ENCODE measurements at places on chromosomes 6 and 20.

DNA sequence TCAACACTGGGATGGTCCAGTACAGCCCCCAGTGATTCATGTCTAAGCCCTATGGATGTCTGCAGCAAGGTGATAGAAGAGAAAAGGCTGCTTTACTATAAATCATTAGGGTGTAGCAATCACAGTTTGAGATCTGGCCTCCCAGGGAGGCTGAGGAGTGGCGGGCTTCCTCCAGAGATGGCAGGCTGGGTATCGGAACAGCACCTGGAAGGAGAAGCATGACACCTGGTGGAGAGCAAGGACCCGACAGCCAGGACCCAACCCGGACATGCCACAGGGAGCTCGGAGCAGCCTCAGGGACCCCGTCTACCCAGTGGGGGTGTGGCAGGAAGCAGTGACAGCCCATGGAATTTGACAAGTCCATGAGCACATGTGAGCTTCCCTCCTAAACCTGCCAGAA, 114.8 kb upstream of the CD93 start:
- peaks cover 63% of the 10 kb centered on the region for H3K27me3 ChIP-seq
- H3K4me3 ChIP-seq = no peak overlapping the region
- H3K36me3 ChIP-seq = no peaks in the 10 kb centered on the region
- H3K27ac ChIP-seq = no peak overlapping the region
- peak; percentile 51 for DNase-seq

- no peak for DNase-seq
- H3K27ac ChIP-seq = no peak overlapping the region
- H3K36me3 ChIP-seq = no peaks in the 10 kb centered on the region
Measured at GRCh38 chr6:51049983-51050877, 231.6 kb downstream of the TFAP2B start.

- H3K4me3 ChIP-seq = no peak overlapping the region
- no peaks in the 10 kb centered on the region for H3K27me3 ChIP-seq
- no peak overlapping the region for H3K27ac ChIP-seq
- no peaks in the 10 kb centered on the region for H3K36me3 ChIP-seq
- peaks cover 14% of the 10 kb centered on the region for H3K4me1 ChIP-seq
Measured at GRCh38 chr6:108798670-108799353, 49.4 kb upstream of the ARMC2 start.

DNA sequence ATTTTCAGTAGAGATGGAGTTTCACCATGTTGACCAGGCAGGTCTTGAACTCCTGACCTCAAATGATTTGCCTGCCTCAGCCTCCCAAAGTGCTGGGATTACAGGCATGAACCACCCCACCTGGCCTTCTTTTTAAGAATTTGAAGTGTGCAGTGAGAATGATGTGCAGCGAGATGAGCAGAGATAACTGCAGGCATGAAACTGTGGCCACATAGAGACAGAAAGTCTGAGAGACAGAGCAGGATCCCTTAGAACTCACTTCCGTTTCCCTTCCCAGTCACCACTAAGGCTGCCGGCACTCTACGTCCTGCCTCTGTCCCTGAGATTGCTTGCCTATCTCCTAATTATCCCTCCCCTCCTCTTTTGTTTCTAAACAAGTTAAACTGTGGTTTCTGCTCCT, 27.2 kb downstream of the IL22RA2 start:
- no peaks in the 10 kb centered on the region for H3K4me1 ChIP-seq
- no peaks in the 10 kb centered on the region for H3K27me3 ChIP-seq
- H3K4me3 ChIP-seq = no peak overlapping the region
- no peak for DNase-seq

DNA sequence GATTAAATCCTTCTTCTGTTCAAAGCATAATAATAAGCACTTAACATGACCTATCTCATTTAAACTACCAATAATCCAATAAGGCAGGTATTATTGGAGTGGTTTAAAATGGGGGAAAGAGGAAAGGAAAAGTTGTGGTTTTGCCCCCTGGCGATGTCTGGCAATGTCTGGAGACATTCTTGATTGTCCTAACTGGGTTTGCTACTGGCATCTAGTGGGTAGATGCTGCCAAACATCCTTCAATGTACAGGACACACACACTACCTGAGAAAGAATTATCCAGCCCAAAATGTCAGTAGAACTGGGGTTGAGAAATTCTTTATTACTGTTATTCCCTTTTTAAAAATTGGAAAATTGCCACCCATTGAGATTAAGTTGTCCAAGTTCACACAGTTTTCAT, 25.2 kb upstream of the SRSF6 start:
- H3K4me1 ChIP-seq = no peaks in the 10 kb centered on the region
- DNase-seq = no peak
- no peaks in the 10 kb centered on the region for H3K36me3 ChIP-seq
- H3K27me3 ChIP-seq = no peaks in the 10 kb centered on the region
- H3K27ac ChIP-seq = no peak overlapping the region
- H3K4me3 ChIP-seq = no peak overlapping the region

GRCh38 chr20:35009665-35010328, 54.1 kb downstream of the MYH7B start:
- no peak overlapping the region for H3K27ac ChIP-seq
- H3K27me3 ChIP-seq = no peaks in the 10 kb centered on the region
- no peak overlapping the region for H3K4me3 ChIP-seq

DNA sequence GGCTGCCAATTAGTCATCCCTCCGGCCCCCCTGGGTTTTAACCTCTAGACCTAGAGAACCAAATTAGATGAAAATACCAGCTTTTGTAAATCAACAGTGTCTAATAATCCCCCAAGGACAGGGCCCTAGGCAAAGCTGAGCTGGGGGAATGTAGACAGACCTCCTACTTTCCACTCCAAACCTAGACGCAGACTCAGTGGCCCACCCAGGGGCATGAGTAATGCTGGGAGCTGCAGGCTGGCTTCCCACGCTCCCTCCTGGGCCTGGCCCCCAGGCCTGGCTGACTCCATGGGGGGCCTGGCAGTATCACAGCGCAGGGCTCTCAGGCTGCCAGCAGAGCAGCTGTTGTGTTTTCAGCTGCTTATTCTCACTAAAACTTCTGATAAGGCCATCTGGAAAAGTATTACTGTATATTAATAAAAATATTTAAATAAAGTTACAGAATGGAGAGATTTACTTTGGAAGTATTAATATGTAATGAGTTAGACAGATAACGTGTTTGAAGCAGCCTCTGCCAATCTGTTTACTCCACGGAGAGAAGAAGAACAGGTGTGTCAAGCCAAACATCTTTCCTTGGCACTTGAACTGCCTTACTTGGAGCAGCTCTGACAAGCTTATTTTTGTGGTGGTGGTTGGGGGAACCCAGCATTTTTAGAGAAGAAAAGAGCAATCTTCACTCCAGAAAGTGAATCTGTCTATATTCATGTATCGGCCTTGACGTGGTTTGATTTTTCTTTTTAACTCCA, 144.0 kb upstream of the AGPAT4 start:
- H3K36me3 ChIP-seq = no peaks in the 10 kb centered on the region
- H3K27me3 ChIP-seq = no peaks in the 10 kb centered on the region
- peaks cover 14% of the 10 kb centered on the region for H3K4me1 ChIP-seq
- DNase-seq = peak; percentile 50

DNA sequence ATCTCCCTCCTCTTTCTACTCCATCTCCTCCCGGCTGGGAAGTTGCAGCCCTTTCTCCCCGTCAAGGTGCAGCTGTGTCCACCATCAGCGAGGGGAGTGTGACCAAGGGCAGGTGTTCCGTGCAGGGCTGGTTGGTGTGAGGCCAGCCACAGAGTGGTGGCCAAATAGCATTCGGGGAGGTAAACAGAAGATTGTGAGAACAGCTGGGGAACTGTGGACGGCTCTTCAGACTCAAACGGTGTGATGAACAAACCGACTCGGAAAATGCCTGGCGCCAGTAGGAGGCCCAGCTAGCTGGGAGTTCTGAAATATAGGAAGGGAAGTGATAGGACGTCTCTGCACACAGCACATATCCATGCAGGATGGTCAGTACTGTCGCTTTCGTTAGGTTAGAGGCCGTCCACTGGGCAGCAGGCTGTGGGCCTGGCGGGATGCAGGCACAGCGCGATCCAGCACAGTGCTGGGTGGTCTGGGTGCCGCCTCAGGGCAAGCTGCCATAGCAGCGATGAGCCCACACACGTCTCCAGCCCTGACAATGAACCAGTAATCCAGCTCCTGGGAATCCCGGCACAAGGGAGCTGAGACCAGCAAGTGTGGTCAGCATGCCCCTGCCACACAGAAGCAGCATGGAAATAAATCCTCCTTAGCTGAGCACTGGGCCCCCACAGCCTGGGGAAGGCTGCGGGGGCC, 258.1 kb downstream of the TAF4 start:
- H3K27ac ChIP-seq = no peak overlapping the region
- no peak overlapping the region for H3K4me3 ChIP-seq
- DNase-seq = no peak
- H3K27me3 ChIP-seq = peaks cover 6% of the 10 kb centered on the region

- peak; percentile 23 for DNase-seq
- H3K36me3 ChIP-seq = no peaks in the 10 kb centered on the region
- no peaks in the 10 kb centered on the region for H3K27me3 ChIP-seq
- H3K4me3 ChIP-seq = no peak overlapping the region
Measured at GRCh38 chr6:106799031-106799894, 169.9 kb downstream of the QRSL1 start.

DNA sequence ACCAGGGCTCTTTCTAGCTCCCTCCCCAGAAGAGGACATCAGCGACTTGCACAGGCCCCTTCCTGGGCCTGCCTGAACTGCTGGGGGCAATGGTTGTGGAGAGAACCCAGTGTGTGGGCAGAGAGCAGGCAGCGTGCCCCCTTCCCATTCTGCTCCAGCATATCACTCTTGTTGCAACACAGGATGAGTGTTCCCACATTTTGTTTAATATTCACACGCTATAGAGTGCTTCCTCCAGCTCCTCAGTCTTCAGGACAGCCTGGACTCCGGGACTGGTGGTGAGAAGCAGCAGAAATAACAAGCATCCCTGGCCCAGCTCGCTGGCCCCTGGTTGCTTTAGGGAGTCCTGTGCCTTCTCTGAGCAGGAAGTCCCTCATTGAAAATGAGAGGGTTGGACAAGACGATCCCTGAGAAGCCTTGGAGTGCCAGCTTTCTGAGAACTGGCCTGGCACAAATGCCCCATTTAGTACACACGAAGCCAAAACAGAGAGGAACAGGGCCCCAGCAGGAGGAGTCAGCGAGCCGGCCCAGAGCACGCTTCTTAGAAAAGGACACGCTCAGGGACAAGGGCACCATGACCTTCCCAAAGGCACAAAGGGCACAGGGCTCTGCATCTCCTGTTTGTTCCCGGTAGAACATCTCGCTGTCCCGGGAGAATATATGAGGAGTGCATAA, 84.2 kb upstream of the FOXC1 start:
- peaks cover 56% of the 10 kb centered on the region for H3K27me3 ChIP-seq
- peaks cover 12% of the 10 kb centered on the region for H3K4me1 ChIP-seq
- no peak overlapping the region for H3K4me3 ChIP-seq
- no peak overlapping the region for H3K27ac ChIP-seq

DNA sequence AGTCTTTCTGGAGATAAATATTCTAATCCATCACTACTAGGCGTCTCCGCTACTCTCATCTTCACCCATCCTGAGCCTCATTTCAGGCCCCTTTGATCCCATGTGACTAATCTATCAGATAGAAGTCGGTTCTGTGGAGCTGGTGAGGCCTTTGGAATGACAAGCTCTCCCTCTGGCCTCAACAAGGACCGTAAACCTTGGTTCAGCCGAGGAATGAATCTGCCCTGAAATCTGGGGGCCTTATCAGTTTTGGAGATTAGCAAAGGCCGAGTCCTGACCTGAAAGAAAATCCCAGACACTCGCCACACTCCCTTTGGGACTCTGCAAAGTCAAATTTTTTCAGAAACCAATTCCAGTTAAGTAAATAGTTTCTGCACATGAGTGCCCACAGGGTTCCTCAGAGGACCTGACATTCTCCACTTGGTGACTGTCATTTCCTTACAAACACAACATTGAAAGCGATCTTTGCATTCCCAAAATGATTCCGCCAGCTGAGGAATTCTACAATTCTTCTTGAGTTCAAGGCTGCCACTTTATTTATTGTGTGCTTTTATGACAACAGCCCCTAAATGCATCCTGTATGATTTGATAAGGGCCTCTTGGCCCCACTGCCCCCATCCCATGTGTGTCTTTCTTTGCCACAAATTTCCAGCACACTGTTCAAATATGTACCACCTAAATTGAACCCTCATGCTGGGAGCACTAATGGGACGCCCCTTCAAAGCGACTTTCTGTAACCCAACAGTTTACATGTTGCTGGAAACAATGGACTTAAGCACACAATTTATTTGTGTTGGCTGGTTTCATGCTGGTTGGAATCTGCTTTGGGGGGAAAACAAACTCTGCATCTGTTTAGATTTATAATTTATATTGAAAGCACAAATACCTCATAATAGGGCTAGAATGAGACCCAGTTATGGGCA, 10.0 kb upstream of the RIPOR3 start:
- H3K4me1 ChIP-seq = peaks cover 5% of the 10 kb centered on the region
- H3K4me3 ChIP-seq = no peak overlapping the region
- no peak overlapping the region for H3K27ac ChIP-seq
- no peak for DNase-seq
- no peaks in the 10 kb centered on the region for H3K27me3 ChIP-seq

DNA sequence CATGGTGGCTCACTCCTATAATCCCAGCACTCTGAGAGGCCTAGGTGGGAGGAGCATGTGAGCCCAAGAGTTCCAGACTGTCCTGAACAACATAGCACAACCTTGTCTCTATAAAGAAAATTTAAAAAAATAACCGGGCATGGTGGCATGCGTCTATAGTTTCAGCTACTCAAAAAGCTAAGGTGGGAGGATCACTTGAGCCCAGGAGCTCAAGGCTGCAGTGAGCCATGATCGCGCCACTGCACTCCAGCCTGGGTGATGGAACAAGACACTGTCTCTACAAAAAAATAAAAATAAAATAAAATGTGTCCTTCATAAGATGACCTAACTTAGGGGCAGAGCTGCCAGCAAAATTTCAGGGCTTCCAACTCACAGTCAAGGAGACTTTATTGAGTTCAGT, 12.6 kb downstream of the ID4 start:
- H3K27me3 ChIP-seq = no peaks in the 10 kb centered on the region
- DNase-seq = no peak
- H3K27ac ChIP-seq = no peak overlapping the region
- H3K4me3 ChIP-seq = no peak overlapping the region

GRCh38 chr20:48970681-48971365, 49.3 kb downstream of the ARFGEF2 start:
- no peaks in the 10 kb centered on the region for H3K27me3 ChIP-seq
- no peaks in the 10 kb centered on the region for H3K36me3 ChIP-seq
- H3K27ac ChIP-seq = no peak overlapping the region
- no peak for DNase-seq
- H3K4me3 ChIP-seq = no peak overlapping the region
- H3K4me1 ChIP-seq = no peaks in the 10 kb centered on the region

GRCh38 chr20:49185071-49185761, 2.9 kb downstream of the STAU1 start:
- H3K36me3 ChIP-seq = no peaks in the 10 kb centered on the region
- H3K4me3 ChIP-seq = no peak overlapping the region
- peaks cover 6% of the 10 kb centered on the region for H3K4me1 ChIP-seq
- no peak overlapping the region for H3K27ac ChIP-seq
- no peak for DNase-seq

- H3K27me3 ChIP-seq = no peaks in the 10 kb centered on the region
- H3K36me3 ChIP-seq = no peaks in the 10 kb centered on the region
- no peak for DNase-seq
- H3K27ac ChIP-seq = no peak overlapping the region
- H3K4me1 ChIP-seq = peaks cover 12% of the 10 kb centered on the region
Measured at GRCh38 chr6:6931071-6932025, 176.4 kb upstream of the RREB1 start.

- no peaks in the 10 kb centered on the region for H3K36me3 ChIP-seq
- peaks cover 9% of the 10 kb centered on the region for H3K27me3 ChIP-seq
- DNase-seq = no peak
- H3K4me3 ChIP-seq = no peak overlapping the region
- no peaks in the 10 kb centered on the region for H3K4me1 ChIP-seq
- no peak overlapping the region for H3K27ac ChIP-seq
Measured at GRCh38 chr20:61760321-61760720, 305.4 kb downstream of the TAF4 start.

- no peak for DNase-seq
- no peaks in the 10 kb centered on the region for H3K36me3 ChIP-seq
- no peaks in the 10 kb centered on the region for H3K27me3 ChIP-seq
- no peak overlapping the region for H3K27ac ChIP-seq
- peaks cover 10% of the 10 kb centered on the region for H3K4me1 ChIP-seq
Measured at GRCh38 chr20:9723501-9724202, 115.2 kb downstream of the PAK5 start.
